CD4-positive, alpha-beta T cell treated with Interleukin-4 for 4 hours (primary cell): ENCODE measurements at places on chromosomes 12 and 14.
A peak's percentile ranks its signal among the peaks of the same experiment; 100 is the strongest.

DNA sequence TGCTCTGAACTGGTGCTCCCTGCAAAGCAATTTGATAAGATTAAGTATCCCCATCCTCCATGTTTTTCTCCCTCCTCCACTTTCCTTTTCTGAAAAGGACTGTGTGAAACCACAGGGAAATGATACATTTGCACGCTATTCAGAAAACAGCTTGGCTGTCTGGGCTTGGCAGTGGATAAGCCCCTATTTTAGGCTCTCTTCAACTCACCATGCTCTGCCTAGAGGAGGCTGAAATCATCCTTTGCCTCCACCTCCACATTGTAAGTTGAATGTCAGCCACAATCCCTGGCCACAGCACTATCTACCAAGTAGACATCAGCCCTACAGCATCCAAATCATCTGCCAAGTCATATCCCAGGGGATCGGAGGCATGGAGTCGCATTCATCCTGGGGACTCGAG, 642.3 kb downstream of the RPS29 start:
- DNase-seq: no peak

GRCh38 chr12:71135812-71136176, 22.0 kb downstream of the TSPAN8 start:
- no peak for DNase-seq

DNA sequence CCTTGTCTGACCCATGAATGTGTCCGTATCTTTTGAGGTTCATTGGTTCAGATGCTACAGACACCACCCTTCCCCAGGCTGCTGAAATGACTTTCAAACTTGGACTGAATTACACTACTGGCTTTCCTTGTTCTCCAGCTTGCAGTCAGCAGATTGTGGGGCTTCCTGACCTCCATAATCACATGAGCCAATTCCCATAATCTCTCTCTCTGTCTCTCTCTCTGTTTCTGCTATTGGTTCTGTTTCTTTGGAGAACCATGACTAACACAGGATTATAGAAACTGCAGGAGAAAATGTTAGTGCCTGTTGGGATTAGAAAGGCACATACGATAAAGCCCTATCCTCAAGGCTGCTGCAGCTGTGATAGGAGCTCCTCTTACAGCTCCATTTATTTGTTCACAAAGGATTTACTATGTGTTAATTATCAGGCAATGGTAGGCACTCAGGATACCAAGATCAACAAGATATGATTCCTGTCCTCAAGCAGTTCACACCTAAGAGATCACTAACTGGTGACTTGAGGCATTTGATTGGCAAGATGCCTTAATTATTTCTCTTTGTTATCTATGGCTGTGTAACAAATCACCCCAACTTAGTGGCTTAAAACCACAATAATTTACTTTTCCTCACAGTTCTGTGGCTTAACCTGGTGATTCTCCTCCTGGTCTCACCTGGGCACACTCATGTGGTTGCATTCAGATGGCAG, 10.2 kb upstream of the NYNRIN start:
- no peak for DNase-seq

GRCh38 chr14:99632410-99633035, 12.4 kb upstream of the HHIPL1 start:
- DNase-seq: no peak

- no peak for DNase-seq
Observed at GRCh38 chr12:71642264-71642663, 21.4 kb downstream of the ZFC3H1 start.

DNA sequence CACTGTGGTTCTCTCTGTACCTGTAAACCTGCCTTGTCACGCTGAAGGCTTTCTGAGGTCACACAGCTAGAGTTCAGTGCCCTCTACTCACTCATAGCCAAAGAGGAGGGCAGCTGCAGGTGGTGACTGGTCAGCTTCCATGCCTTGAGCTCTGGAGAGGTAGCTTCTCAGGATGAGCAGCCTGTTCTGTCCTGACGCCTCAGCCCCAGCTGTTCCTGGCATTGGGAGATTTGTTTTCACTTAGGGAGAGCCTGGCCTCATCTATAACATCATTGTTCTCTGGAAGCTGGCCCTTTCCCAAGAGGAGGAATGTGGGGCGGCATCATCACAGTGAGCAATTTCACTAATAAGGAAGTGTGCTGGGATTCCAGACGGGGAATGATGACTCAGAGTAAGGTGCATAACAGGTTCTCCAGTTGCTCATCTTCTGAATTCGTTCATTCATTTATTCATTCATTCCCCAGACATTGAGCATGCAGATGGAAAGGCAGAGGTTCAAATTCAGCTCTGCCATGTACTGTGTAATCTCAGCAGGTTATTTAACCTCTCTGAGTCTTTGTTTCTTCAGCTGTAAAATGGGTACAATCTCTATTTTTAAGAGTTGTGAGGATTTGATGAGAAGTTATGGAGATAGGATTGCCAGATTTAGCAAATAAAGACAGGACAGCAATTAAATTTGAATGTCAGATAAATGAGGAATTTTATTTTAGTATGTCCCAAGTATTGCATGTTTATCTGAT, 255.8 kb upstream of the CRY1 start:
- no peak for DNase-seq

- no peak for DNase-seq
Observed at GRCh38 chr12:91037276-91037675, 20.5 kb downstream of the KERA start.

DNA sequence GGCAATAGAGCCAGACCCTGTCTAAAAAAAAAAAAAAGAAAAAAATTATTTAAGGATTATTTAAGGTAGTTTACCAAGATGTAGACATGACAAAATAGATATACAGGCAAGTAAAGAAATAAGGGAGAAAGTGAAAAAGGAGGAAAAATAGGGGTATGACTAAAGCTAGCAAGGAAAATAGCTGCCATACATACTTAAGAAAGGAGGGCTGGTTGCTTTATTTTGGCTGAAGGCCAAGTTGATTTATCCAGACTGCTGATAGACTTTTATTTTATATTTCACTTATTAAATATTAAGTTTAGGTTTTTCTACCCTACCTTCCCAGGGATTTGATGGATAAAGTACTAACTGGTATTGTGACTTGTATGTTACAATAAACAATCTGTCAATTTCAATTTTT, 8.3 kb upstream of the AEBP2 start:
- no peak for DNase-seq

GRCh38 chr12:24153079-24153478, 203.6 kb upstream of the SOX5 start:
- no peak for DNase-seq

- no peak for DNase-seq
Observed at GRCh38 chr14:82447586-82447985, 913.9 kb upstream of the SEL1L start.

DNA sequence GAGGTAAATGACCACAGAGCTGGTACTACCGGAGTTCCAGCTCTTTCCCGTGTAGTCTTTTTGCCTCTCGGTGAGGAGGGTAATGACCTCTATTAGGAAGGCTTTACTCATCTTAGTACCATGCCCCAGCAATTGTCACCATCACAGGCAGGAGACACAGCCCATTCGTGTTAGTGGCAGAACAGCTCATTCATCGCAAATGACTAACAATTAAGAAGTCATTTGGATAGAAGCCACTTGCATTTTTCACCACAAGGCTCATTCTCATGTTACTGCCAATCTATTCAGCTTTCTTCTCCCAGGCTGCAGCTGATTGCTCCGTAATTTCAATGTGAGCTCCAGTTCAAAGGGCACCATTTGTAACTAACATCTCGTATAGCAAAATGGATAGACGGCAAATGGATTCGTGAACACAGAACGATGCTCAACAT, 718.8 kb upstream of the TMEM132C start:
- DNase-seq: no peak

GRCh38 chr12:27982951-27983350, 10.4 kb upstream of the PTHLH start:
- DNase-seq: no peak

- DNase-seq: no peak
Observed at GRCh38 chr12:116735951-116736599, 1.8 kb downstream of the SPRING1 start.

GRCh38 chr14:85566603-85567002, 36.7 kb downstream of the FLRT2 start:
- no peak for DNase-seq

GRCh38 chr14:89374908-89375307, 42.1 kb downstream of the FOXN3 start:
- DNase-seq: no peak

GRCh38 chr12:56948881-56949280, 8.5 kb downstream of the RDH16 start:
- no peak for DNase-seq

DNA sequence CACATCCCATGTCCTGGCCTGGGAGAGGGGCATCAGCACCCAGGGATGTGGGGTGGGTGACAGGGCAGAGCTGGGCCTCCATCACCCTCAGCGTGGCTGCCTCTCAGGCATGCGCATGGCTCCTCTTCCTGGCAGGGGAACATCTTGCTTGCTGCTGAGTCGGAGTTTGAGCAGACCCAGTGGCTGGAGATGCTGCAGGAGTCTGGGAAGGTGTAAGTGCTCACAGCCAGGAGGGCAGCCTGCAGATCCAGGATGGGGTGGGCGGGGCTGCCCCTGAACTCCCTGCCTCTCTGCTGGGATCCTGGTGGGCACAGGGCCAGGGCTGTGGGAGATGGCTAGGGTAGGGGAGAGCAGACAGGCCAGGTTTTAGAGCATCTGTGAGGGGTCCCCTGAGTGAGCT, 16.2 kb downstream of the PLEKHD1 start:
- DNase-seq: no peak

DNA sequence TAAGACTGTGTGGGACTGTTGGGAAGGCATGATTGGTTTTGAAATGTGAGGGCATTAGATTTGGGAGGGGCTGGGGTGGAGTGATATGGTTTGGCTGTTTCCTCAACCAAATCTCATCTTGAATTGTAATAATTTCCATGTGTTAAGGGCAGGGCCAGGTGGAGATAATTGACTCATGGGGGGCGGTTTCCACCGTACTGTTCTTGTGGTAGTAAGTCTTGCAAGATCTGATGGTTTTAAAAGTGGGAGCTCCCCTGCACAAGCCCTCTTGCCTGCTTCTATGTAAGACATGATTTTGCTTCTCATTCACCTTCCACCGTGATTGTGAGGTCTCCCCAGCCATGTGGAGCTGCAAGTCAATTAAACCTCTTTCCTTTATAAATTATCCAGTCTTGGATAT, 76.6 kb upstream of the PPFIA2 start:
- DNase-seq: no peak

- no peak for DNase-seq
Observed at GRCh38 chr14:94481468-94482131, 5.6 kb upstream of the SERPINA9 start.

DNA sequence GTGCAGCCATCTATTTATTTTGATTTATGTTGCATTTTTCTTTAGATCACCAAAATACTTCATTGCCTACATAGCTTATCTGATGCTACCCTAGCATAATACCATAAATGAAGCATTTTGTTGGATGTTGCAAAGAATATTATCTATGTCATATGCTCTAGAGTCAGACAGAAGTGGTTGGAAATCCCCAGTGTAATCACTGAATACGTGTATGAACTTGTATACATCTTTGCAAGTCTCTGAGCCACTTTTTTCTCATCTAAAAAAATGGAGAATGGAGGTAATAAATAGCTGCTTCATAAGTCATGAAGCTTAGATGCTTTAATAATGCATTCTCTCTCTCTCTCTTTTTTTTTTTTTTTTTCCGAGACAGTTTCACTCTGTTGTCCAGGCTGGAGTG, 18.5 kb downstream of the EVL start:
- peak; percentile 79 for DNase-seq

- DNase-seq: no peak
Observed at GRCh38 chr12:100593490-100593889, 20.0 kb downstream of the GAS2L3 start.

GRCh38 chr12:65287426-65287825, 8.9 kb downstream of the MSRB3 start:
- DNase-seq: no peak

GRCh38 chr12:6031001-6031400, 85.9 kb upstream of the ANO2 start:
- DNase-seq: no peak

DNA sequence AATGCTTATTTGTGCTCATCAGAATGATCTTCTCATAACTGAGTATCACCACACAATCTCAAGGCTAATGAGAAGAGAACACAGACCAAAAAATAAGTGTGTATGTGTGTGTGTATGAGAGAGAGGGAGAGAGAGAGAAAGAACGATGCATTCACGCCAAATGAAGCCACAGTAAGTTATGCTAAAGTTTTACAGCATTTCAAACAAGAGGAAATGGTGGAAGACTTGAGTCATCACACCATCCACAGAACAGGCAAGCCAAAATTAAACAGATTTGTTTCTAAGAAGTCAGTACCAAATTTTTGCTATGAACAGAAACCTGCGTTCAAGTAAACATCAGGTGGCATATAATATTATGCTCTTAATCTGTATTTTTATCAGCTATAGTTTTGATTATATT, 141.2 kb downstream of the MED13L start:
- peak; percentile 46 for DNase-seq

GRCh38 chr14:69667938-69668335, 56.5 kb downstream of the SUSD6 start:
- no peak for DNase-seq

DNA sequence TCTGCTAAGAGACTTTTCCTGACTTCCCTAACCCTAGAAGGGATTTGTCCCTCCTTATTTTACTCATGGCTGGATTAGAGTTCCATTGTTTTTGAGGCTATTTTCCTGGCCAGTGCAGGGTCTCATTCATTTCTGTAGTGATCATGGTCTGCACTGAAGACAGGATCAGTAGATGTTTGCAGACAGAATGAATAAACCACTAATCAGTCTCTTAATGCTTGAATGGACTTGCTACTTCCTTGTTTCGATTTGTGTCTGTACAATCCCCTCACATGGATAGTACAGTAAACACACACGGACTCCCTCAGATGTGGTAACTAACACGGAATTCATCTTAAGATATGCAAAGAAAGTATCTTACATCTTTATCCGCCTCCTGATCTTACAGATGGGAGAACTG, 102.6 kb upstream of the PRB2 start:
- no peak for DNase-seq

DNA sequence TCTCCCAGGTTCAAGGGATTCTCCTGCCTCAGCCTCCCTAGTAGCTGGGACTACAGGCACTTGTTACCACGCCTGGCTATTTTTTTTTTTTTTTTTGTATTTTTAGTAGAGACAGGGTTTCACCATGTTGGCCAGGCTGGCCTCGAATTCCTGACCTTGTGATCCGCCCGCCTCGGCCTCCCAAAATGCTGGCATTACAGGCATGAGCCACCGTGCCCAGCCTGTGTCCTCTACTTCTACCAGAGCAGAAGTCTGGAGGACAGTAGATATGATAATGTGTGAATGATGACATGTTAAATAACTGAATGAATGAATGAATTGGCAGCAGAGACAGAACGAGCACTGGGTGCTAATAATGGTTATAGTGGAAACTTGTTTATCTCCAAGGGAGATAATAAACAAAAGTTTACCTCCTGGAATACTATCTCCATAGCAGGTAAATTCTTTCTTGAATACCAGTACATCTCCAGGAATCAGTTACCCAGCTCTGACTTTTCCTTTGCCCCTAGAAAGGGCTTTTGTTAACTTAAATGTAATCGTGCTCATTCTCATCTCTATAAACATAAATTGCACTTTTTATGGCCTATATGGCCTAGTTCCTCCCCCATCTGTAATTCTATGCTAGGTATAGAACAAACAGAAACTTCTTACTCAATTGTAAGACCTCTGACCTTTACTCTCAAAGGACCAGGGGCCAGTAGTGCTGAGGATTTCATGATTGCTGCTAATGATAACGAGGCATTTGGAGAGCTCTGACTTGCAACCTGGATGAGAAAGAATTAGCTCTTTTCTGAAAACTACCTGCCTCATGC, 7.2 kb upstream of the LGALS3 start:
- DNase-seq: no peak

- DNase-seq: peak; percentile 83
Observed at GRCh38 chr14:93939304-93940229, 12.4 kb downstream of the FAM181A start.
